H1 (cell line): ENCODE measurements at places on chromosomes 5 and 9. TPM values are rescaled to one million over a fixed set of nuclear protein-coding genes. Genes with fewer than 3 reads are reported as not detected.

DNA sequence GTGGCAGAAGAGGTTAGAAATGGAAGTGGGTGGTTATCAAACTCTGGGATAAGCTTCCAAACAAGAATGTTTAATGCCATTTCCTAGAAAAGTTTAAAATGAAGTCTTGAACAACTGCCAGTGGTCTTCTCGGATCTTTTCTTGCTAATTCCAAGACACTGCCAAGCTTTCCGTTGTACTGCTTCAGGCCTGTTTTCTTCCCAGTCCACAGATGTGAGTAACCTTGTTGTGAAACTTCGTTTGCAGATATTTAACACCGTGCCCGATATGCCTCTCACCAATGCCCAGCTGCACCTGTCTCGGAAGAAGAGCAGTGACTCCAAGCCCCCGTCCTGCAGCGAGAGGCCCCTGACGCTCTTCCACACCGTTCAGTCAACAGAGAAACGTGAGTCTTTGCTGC lies 269.8 kb downstream of the NR3C1 start:
- no peak overlapping the region for H3K27ac ChIP-seq
- H3K4me3 ChIP-seq = no peak overlapping the region
- H3K36me3 ChIP-seq = no peaks in the 10 kb centered on the region
- no peaks in the 10 kb centered on the region for H3K4me1 ChIP-seq
- no peak for DNase-seq
- H3K27me3 ChIP-seq = no peaks in the 10 kb centered on the region

GRCh38 chr5:111254613-111255012 lies 30.4 kb downstream of the CAMK4 start:
- no peaks in the 10 kb centered on the region for H3K36me3 ChIP-seq
- no peaks in the 10 kb centered on the region for H3K27me3 ChIP-seq
- no peak overlapping the region for H3K27ac ChIP-seq
- DNase-seq = no peak
- H3K4me1 ChIP-seq = no peaks in the 10 kb centered on the region

DNA sequence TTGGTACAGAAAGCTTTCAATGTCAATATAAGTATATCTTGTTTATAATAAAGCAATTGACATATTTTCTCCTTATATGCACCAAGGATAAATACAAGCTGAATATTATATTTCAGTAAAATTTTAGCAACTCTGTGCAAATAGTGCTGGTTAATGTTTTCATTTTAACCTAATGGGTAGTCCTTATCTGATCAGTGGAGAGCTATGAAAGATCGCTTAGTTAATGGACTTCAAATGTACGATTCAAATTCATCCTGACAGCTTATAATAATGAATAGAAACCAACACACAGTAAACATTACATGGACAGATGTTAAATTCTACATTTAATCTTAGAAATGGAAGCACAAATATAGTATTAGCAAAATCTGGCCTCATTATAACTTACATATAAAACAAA lies 1495.2 kb upstream of the C9orf72 start:
- H3K27ac ChIP-seq = no peak overlapping the region
- H3K4me3 ChIP-seq = no peak overlapping the region
- no peaks in the 10 kb centered on the region for H3K27me3 ChIP-seq
- no peak for DNase-seq

FBXL7 gene
- total RNA-seq = 17.8 and 19.1 TPM in 2 replicates

MLANA gene
- not detected in 2 replicates for total RNA-seq
